ENCODE measurements at places on chromosomes 2 and 18.
A peak's percentile ranks its signal among the peaks of the same experiment; 100 is the strongest.

- H3K36me3 ChIP-seq = no peaks in the 10 kb centered on the region
- no peaks in the 10 kb centered on the region for H3K27me3 ChIP-seq
- no peak for DNase-seq
- H3K4me1 ChIP-seq = no peaks in the 10 kb centered on the region
- no peak overlapping the region for H3K4me3 ChIP-seq
- no peak overlapping the region for H3K27ac ChIP-seq
These were observed 211.1 kb downstream of the PTPRM start for GRCh38 chr18:7778181-7778580.

DNA sequence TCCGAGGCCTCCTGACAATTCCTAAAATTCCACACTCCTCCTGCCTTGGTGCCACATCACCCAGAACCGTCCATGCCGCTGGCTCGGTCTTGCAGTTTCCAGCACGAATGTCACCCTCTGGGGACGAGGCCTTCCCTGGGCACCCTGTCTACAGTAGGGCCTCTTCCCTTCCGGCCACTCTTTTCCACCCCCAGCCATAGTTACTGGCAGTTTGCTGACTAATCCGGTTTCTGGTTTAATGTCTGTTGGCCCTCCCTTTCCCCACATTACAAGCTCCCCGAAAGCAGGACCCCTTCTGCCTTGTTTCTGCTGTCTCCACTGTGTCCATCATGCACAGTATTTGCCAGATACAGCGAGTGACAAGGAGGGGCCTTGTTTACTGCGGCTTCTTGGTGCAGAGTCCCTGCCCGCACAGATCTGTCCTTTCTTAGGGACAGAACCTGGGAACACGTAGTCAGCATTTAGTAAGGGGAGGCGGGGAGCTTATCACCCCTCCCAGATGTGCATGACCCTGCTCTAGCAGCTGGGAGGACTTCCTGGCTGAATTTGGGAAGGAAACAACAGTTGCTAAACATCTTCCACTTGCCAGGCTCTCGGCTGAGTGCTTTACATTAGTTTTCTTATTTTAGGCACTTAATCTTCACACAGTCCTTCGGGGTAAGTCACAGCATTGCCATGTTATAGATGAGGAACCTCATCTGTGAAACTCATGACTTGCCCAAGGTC lies 23.6 kb upstream of the CATIP start:
- no peaks in the 10 kb centered on the region for H3K36me3 ChIP-seq
- H3K27me3 ChIP-seq = no peaks in the 10 kb centered on the region
- H3K4me3 ChIP-seq = no peak overlapping the region
- DNase-seq = no peak
- no peak overlapping the region for H3K27ac ChIP-seq

DNA sequence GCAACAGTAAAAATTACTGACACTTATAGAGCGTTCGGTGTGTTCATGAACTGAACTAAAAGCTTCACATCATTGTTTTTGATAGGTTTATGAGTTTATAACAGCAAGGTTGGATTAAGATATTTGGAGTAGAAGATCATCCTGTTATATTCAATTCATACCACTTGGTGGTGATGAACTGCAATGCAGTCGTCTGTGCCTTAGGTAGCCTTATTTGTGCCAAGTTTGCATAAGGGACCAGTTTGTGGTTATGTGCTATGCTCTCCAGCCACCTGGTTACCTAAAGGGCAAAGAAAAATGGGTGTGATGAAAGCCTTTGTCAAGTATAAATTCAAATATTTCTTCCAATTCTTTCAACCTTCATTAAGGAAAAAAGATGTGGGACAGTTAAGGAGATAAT lies 150.9 kb upstream of the KCNH7 start:
- no peaks in the 10 kb centered on the region for H3K27me3 ChIP-seq
- H3K36me3 ChIP-seq = no peaks in the 10 kb centered on the region
- no peak overlapping the region for H3K27ac ChIP-seq
- no peaks in the 10 kb centered on the region for H3K4me1 ChIP-seq
- DNase-seq = no peak

DNA sequence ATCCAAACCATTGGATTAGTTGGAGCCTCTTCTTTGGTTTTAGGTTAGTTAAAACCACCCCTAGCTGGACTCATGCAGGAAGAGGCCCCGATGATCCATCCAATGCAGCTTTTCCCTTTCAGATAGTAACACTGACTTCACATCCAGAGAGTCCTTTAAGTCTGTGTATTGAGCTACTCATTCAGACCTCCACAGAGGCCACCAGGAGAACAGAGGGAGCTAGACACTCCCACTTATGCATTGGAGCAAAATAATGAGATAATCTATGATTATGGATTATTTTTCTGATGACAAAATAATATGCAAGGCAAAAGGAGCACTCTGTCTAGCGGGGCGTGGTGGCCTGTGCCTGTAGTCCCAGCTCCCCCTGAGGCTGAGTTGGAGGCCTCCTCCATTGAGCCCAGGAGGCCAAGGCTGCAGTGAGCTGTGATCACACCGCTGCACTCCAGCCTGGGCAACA lies 1.6 kb upstream of the ROCK2 start:
- DNase-seq = no peak
- peaks cover 11% of the 10 kb centered on the region for H3K4me1 ChIP-seq

DNA sequence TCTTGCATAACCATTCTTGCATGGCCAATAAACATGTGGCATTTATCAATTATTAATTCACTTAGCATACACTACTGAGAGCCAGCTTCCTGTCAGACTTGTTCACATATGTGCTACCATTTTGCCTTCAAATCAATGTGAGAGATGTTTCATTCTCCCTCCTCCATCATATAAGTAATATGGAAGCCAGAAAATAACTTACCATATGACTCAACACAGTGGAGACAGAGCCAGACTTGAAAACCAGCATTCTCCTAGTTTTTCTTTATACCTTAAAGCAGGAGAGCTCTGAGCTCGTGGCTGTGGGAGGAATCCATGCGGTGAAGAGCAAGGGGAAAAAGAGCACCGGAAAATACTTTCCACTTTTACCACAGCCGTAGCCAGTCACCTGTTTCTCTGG lies 215.0 kb upstream of the LRATD1 start:
- no peak for DNase-seq
- no peaks in the 10 kb centered on the region for H3K27me3 ChIP-seq
- H3K27ac ChIP-seq = no peak overlapping the region
- H3K36me3 ChIP-seq = no peaks in the 10 kb centered on the region
- no peaks in the 10 kb centered on the region for H3K4me1 ChIP-seq

- H3K36me3 ChIP-seq = peaks cover 94% of the 10 kb centered on the region
- no peak overlapping the region for H3K4me3 ChIP-seq
- H3K27me3 ChIP-seq = no peaks in the 10 kb centered on the region
These were observed 94.3 kb downstream of the DGKD start for GRCh38 chr2:233448575-233448974.

DNA sequence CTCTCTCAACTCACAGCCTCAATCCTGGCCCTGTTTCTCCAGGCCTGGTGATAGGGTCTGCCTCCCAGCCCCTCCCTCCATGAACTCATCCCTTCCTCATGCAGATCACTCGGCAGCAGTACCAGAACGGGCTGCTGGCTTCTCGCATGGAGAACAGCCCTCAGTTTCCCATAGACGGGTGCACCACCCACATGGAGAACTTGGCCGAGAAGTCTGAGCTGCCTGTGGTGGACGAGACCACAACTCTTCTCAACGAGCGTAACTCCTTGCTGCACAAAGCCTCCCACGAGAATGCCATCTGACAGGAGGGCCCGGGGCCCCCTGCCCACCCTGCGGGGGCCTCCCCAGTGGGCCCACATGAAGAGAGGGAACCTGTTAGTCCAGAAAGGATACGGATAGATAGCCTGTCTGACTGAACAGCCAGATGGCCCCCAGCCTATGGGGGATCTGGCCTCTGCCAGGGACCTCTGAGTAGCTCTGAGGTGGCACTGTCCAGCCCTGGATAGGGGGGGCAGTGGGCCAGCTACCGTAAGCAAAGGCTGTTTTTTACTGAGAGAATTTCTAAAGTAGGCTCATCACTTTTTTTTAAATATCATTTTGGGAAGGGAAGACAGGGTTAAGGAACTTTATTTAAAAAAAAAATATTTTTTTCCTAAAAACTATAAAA lies 6.7 kb upstream of the CNNM3 start:
- peaks cover 13% of the 10 kb centered on the region for H3K4me1 ChIP-seq
- DNase-seq = no peak
- no peak overlapping the region for H3K27ac ChIP-seq
- no peaks in the 10 kb centered on the region for H3K27me3 ChIP-seq

DNA sequence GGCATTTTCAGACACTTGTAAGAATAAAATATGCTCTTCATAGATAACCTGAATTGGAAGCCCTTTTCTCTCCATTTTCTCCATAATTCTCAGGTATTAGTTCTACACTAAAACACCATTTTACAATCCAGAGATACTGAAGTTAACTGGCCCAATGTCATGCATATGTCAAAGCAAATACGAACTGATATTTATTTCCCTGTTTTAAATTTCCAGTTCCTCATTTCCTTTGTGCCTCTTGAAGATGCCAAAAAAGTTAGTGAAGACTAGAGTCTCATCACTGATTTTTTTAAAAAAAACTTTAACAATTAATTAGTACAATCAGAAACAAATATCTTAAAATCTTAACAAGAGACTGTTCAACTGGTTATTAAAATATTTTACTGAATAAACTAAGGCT lies 52.8 kb upstream of the ITGB6 start:
- no peak overlapping the region for H3K27ac ChIP-seq
- no peak for DNase-seq
- H3K36me3 ChIP-seq = no peaks in the 10 kb centered on the region
- H3K4me3 ChIP-seq = no peak overlapping the region
- H3K4me1 ChIP-seq = no peaks in the 10 kb centered on the region
- H3K27me3 ChIP-seq = no peaks in the 10 kb centered on the region

GRCh38 chr2:190344276-190344827 lies 963 bp downstream of the INPP1 start:
- DNase-seq = no peak
- H3K27ac ChIP-seq = peak overlapping the region; percentile 52
- H3K4me1 ChIP-seq = peaks cover 12% of the 10 kb centered on the region
- H3K4me3 ChIP-seq = peak overlapping the region; percentile 56
- H3K36me3 ChIP-seq = no peaks in the 10 kb centered on the region

DNA sequence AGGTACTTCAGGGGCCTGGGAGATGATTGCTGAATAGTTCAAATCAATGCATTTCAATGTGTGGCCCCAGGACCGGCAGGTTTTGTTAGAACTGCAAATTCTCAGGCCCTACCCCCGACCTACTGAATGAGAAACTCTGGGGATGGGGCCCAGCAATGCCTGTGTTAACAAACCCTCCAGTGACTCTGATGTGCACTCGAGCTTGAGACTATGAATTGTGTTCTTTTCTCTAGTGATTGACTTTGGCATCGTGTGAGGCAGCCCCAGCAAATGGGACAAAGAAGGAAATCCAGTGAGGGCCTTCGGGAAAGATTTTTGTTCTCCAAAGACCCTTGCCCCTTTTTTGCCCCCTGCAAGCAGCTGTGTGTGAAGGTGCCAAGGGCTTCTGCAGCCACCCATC lies 22.4 kb downstream of the ALK start:
- H3K27me3 ChIP-seq = no peaks in the 10 kb centered on the region
- no peak overlapping the region for H3K27ac ChIP-seq
- H3K4me1 ChIP-seq = no peaks in the 10 kb centered on the region

Measured in natural killer cell (primary cell).